ENCODE measurements at places on chromosomes 16 and 17.
A peak's percentile ranks its signal among the peaks of the same experiment; 100 is the strongest.

DNA sequence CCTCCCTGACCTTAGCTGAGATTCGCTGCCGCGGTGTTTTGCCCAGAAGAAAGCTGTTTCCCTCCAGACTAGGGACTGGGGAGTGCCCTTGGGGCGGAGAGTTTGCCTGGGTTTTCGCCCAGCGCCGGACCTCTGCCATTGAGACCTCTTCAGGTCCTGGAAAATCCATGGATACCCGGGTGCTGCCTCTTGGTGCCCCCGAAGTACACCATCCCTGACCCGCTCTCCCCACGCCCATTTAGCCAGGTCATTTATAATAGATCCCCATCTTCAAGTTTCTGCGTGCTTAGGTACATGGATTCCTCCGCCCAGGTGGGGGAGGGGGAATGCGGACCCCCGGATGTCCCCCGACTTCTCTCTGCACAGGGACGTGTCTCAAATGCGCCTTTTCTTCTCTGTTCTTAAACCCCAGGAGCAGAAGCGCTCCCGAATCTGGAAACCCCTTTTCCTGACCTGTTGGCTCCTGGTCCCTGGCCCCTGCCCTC is 15.0 kb upstream of the CBX8 start:
- no peak for DNase-seq

DNA sequence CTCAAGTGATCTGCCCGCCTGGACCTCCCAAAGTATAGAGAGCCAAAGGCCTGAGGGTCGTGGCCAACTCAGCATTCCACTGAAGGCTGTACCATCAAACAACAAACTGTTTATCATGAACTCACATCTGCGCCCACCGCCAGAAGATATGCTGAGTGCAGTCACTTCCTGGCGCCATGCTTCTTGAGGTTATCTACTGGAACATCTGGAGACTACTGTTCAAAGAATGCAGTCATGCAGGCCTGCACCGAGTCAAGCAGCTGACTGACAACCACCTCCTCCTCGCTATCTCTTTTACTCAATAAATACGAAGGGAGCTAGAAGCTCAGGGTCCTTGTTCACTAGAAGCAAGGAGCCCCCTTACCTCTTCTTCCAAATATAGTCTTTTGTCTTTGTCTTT is 473.9 kb upstream of the EEF2KMT start:
- DNase-seq = no peak

- DNase-seq = no peak
Observed at GRCh38 chr16:75250809-75251279, 580 bp downstream of the BCAR1 start.

DNA sequence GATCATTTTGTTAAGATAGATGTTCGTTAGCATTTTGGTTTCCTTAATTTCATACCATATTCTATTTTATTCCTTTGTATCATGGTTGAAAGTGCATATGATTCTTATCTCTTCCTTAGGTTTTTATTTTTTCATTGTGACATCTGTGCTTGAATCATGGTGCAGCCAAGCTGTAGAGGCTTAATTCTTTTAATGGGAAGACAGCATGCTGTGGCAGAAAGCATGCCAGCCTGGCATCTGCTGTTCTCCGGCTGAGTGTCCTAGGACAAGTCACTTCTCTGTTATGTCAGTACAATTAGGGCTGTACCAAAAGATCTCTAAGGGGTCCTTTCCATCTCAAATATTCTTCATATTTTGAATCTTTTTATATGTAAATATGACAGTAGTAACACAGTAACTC is 68.5 kb upstream of the PMFBP1 start:
- no peak for DNase-seq

DNA sequence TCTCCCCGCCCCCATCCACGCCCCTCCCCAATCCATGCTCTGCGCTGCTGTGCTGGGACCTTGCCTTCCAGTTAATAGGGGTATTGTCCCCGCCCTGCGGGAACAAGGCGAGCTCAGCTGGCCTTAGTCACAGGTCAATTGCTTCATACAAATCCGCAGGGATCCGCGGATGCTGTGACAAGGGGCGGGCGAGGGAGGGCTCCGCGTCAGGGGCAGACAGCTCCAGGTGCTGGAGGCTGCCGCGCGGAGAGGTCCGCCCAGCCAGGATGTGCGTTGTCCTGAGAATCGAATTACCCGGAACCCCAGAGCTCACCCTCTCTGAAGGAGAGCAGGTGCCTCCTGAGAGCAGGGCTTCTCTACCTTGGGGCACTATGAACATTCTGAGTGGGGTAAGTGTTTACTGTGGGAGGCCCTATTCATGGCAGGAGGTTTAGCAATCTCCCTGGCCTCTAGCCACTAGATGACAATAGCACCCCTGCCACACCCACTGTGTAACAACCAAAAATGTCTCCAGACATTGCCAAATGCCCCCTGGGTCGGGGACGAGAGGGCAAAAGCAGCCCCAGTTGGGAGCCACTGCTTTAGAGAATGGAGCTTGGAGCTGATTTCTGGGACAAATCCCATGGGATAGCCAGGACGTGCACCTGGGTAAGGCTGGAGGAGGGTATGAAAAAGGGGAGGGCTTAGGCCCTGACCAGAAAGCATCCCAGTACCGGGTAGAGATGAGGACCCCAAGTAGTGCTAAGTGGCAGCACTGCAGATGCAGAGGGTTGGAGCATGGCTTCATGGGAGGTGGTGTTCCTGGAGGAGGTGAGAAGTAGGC is 138.2 kb downstream of the CYLD start:
- DNase-seq = no peak

GRCh38 chr17:57085448-57086068 is 512 bp downstream of the AKAP1 start:
- peak; percentile 57 for DNase-seq
